ENCODE measurements at places on chromosomes 12 and 14.
A peak's percentile ranks its signal among the peaks of the same experiment; 100 is the strongest.

DNA sequence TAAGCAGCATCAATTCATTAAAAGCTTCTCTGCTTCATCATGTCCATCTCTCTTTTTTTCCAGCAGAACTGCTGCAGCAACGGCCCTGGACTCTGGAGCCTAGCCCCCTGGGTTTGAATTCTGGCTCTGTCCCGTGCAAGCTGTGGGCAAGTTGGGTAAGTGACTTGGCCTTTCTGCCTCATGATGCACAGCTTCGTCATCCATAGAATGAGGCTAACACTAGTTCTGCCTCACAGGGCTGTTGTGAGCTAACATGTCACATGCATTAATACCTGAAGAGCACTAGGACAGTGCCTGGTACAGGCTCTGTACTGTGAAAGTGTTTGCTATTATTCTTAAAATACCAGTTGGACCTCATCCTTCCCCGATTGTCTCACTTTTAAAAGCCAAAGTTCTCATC lies 4.2 kb downstream of the KRT82 start:
- no peak for DNase-seq

GRCh38 chr14:102511538-102511937 lies 2.0 kb upstream of the ANKRD9 start:
- DNase-seq, result no peak

DNA sequence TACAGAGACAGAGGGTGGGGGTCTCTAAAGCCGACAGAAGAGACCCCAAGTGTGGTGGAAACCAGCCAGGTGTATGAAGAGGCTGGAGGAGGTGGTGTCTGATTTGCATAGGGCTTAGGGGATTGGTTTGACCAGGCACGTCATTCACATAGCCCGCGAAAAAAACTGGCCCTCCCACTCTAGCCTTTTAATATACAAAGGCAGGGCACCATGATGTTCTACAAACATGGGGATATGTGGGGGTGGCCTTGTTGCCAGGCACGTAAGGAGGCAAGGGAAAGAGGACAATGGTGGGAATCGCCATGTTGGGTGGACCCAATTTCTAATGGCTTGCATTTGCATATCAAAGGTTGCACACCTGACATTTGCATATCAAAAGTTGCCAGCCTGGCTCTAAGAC lies 13.2 kb downstream of the LALBA start:
- no peak for DNase-seq

- DNase-seq, result peak; percentile 93
These were observed 24.5 kb downstream of the MOK start for GRCh38 chr14:102280376-102280962.

DNA sequence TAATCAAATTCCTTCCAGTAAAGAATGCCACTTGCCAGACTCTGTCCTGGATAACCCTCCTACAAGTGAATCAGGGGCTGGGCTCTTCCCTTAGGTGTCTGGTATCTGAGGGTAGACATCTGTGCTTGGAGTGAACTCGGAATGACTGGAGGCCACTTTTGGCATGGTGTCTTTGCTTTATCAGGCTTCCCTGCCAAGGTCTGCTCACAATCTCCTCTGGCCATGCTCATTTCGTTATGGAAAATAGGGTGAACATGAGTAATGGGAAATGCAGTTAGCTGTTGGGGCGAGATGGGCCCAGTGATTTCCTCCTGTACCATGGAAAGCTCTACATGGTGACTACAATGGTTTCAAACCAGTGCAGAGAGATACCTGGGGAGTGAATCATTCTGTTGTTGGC lies 212.9 kb downstream of the NRXN3 start:
- no peak for DNase-seq

- DNase-seq, result peak; percentile 47
These were observed 14.6 kb downstream of the CAPS2 start for GRCh38 chr12:75315518-75315917.

GRCh38 chr12:53241623-53242412 lies 9.8 kb upstream of the RARG start:
- DNase-seq, result no peak

DNA sequence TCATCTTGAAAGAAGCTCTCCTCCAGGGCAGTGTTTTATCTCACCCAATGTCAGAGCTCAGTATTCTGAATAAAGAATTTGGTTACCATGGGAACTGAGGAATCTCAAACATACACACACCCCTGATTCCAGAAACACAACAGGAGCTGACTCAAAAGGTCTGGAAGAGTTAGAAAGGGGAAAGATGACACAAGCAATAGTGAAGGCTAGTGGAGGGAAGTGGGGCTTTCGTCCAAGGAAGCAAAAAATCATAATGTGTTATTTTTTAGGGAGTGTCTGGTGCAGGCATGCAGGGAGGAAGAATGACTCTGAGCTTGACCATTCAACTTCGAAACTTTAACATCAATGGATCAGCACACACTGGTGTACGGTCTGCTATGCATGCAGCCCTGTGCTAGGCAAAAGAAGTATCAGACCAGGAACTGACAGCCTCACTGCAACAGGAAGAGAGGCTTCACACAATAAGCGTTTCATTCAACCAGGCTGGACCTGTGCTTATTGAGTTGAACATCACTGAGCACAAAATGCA lies 20.3 kb downstream of the HEBP1 start:
- peak; percentile 91 for DNase-seq

GRCh38 chr14:92914087-92914656 lies 8.8 kb upstream of the CHGA start:
- DNase-seq, result peak; percentile 28

DNA sequence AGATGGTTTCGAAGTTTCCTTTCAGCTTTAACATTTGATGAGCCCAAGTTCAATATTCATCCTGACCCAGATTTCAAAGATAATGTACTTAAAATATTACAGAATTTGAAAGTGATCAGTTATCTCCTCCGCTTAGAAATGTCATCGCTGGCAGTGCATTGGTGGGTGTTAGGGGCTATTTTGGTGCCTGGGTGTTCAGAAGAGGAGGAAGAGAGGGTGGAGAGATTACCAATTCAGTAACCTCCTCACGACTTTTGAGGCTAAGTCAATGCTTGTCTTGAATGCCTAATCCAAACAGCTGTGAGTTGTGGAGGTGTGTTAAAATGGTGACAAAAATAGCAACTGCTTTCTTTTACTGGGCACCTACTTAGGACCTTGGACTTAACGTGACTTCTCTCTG lies 13.8 kb upstream of the DGLUCY start:
- no peak for DNase-seq

DNA sequence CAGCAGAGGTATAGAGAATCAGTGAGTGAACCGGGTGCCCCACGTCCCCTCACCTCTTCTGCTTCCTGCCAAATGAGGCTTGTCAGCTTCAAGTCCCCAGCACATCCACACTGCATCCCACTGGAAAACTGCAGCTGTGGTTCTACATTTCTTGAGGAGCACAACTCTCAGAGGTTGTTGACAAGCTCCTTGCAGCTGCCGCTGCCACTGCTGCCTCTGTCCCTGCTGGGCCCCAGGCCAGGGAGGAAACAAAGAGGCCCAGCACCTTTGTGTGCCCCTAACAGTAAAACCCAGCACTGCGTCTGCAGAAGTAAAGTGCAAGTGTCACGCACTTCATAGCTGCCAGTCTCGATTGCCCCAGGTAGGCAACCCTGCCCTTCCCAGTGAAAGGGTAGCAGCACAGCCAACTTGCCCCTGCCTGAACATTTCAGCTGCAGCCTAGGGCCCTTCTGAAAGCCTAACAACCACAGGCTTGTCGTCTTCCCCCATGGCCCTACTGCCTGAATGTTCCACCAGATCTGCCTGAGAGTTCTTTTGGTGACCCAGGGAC lies 1162.1 kb upstream of the USP15 start:
- no peak for DNase-seq

DNA sequence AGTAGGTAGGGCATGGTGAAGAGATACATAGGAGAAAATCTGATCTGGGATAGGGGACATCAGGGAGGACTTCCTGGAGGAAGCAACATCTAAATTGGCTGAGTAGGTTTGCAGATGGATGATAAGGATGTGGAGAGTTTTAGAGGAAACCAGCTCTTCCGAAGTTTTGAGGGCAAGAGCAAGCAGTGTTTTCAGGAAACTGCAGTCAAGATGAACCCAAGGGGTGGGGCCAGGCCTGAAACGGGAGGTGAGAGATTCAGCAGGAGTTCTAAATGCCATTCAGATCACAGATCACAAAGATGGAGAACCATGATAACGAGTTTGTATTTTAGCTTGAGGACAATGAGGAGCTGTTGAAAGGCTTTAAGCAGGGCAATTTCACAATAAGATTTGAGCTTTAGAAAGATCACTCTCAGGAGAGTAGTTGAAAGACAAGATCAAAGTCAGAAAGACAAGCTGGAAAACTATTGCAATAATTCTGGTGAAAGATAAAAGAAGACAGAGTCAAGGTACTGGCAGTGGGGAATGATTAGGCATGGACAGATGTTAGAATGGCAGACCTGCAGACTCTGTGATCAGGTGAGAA lies 70.1 kb upstream of the PLXNC1 start:
- no peak for DNase-seq

DNA sequence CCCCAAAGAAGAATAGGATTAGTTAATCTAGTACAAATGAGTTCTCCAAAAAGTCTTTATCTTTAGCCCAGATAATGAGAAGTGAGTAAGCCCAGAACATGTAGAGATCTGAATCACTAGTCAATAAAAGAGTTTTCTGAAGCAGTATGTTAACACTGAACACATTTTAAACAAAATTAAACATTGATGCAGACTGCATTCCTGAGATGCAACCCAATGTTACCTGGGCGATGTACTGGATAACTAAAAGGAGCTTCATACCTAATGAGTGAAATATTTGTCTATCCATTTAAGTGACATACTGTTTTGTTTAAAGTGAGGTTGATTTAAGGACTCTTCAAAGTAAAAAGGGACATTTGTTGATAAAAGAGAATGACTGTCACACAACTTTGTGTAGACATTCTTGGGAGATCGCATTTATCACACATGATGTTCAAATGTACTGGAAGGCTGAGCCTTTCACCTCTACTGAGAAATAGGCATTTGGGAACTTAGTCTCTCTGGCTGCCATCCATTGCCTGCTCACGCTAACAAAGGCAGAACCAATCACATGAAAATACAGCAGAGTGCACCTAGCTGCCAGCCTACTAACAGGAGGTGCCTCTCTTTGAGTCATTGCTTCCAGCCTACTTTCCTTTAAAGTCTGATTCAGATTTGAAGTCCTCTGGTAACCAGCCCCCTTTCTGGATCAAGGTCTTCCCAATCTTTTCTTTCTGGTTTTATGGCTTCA lies 287.7 kb downstream of the BTG1 start:
- no peak for DNase-seq

GRCh38 chr12:51103977-51104376 lies 20.6 kb upstream of the CSRNP2 start:
- DNase-seq, result no peak

GRCh38 chr14:85191986-85192385 lies 338.0 kb upstream of the FLRT2 start:
- no peak for DNase-seq

- DNase-seq, result no peak
These were observed 237.9 kb upstream of the CCDC196 start for GRCh38 chr14:66248256-66248655.

GRCh38 chr12:646442-647384 lies 16.5 kb downstream of the NINJ2 start:
- DNase-seq, result no peak

GRCh38 chr12:6316921-6317692 lies 6.6 kb downstream of the PLEKHG6 start:
- no peak for DNase-seq

- no peak for DNase-seq
These were observed 30.3 kb upstream of the PELI2 start for GRCh38 chr14:56087671-56088471.

DNA sequence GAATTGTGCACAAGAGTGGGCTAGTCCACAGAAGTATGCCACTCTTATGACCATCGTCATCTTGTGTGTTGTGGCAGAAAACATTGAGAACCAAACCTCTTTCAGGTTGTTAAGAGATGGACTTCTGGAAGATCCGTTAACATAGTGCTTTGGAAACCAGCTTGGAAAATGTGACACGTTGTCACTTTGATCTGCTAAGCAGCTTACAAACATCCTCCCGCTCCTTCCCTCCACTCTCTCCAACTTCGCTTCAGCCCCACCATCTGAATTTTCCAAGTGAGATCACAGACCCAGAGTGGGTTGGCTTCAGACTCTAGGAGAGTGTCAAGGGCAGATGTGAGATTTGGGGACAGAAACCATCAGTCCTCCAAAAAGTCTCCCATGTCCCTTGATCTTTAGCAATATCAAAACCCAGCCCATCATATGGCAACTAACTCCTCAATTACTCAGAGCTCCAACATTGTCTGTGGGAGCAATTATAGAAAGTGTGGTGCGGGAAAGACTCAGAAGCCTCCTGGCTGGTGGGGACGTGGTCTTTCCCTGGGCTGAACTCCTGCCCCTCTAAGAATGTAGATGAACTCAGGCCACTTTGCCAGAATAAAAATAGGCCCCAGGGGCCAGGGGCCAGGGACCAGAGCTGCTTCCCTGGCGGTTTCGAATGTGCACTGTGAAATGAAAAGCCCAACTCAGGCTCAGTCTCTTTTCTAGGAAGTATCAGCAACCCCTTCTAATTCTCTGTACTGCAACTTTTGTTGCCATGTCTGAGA lies 129.5 kb downstream of the SLC38A6 start:
- DNase-seq, result no peak

DNA sequence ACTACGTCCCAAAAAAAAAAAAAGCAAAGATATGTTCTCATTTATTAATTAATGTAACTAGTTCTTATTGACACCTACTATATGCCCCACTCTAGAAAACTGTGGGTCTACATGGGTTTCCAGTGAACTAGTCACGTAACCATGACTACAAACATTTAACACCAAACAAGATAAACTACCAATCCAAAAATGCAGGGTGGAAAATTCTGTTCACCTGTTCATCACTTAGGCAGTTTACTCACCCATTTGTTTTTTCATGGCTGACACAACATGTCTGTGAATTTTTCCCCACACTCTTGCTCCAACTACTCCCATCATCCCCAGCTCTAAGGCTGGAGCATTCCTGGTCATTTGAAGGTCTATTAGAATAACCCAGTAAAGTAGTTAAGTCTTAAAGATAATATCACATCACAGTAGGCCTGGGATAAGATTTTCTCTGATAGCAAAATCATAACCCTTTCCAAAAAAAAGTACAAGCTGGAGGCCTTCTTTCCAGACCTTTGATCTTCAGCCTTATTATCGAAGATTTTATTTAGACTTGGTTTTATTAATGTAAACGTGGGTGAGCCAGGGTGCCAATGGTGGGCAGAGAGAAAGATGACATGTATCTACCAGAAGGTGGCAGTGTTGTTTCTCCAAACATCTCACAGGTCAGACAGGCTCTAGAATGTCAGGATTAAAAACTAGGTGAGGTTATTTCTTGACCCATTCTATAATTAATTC lies 61.6 kb upstream of the DAAM1 start:
- peak; percentile 63 for DNase-seq

DNA sequence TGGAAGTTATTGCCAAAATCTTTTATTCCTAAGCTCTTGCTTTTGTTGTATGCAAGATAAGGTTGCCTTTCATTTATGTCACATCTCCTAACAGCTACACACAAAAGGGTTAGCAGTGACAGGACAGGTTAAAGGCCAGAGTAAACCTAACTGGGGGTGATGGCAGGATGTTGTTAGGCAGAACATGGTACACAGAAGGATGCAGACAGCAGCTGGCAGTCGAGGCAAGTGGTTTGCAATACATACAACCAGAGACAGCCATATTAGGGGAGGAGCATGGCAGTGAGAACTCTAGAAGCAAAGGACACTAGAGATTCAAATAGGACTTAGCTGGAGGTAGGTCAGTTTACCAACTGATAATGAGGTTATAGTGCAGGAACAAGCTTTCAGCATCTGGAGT lies 2.7 kb upstream of the ABCD2 start:
- DNase-seq, result no peak

All from HT1080 (cell line).